8988T (cell line): ENCODE measurements at places on chromosomes 6 and 20.

GRCh38 chr6:150324044-150324443 is 44.8 kb upstream of the IYD start:
- no peak for DNase-seq

DNA sequence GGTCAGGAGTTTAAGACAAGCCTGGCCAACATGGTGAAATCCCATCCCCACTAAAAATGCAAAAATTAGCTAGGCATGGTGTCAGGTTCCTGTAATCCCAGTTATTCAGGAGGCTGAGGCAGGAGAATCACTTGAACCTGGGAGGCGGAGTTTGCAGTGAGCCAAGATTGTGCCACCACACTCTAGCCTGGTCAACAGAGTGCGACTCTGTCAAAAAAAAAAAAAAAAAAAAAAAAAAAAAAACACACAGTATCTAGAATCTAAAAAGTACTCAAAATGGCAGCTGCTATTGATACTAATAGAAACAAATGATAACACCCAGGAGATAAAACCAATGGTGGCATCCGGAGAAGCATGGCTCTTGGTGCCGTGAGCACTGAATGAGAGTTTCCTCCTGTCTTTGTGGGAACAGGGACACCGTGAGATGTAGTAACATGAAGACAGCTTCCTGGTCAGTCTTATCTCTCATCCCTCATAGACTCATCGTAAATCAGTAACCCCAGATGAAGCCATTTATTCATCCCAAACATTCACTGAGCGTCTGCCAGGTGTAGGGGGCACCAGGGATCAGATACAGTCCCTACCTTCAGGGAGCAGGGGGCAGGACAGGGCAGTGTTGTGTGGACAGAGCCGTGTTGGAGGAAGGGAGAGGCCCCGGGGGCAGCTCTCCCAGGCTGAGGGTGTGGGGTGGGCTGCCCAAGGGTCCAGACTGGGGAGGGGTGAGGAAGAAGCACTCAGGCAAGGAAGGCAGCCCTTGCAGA is 66.1 kb downstream of the SYNJ2 start:
- DNase-seq, result no peak

GRCh38 chr20:63708301-63709148 is 686 bp downstream of the ZGPAT start:
- DNase-seq, result no peak

- no peak for DNase-seq
Measured at GRCh38 chr6:149076355-149076734, 241.2 kb upstream of the TAB2 start.

- DNase-seq, result no peak
Measured at GRCh38 chr20:17850684-17851026, 117.9 kb downstream of the SNX5 start.

GRCh38 chr6:96940322-96940721 is 15.8 kb downstream of the KLHL32 start:
- no peak for DNase-seq

DNA sequence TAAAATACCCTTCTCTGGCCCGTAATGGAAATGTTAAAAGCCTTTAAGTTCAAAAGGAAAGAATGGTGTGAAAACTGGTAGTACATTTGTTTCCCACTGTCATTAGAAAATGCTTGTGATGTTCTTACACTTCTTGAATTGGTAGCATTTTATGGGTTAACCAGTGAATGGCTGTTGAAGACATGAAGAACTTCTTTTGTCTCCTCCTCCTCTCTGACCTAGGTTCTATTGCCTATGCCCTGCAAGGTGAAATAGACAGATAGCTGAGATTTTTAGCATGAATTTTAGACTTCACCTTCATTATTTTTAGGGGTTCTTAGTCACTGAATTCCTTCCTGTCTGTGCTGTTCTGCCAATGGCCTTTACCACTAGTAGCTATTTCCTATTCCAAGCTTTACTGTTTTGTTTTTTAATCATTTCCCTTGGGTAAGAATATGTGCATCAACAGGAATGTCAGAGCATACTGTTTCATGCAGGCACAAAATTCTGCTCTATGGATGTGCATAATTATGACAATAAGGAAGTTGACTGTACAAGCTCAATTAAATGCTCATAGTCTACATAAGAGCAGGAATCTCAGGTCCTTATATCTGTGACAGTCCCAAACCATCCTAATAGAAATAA is 4.9 kb downstream of the TNFAIP3 start:
- no peak for DNase-seq

DNA sequence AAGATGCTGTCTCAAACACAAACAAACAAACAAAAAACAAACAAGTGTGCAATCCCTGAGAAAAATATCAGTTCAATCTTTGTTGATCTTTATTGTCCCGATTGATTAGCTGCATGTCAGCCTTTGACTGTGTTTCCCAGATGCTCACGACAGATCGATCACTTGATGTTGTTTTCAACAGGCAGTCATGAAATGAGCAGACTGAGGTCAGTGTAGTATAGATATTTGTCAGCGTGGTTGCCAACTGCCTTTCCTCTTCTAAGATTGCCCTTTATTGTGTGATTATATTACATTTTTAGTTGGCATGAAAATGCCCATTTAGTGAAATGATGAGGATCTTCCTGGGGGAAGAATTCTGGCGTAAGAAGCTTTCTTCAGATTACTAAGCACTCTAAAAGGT is 25.6 kb downstream of the UTRN start:
- DNase-seq, result no peak

DNA sequence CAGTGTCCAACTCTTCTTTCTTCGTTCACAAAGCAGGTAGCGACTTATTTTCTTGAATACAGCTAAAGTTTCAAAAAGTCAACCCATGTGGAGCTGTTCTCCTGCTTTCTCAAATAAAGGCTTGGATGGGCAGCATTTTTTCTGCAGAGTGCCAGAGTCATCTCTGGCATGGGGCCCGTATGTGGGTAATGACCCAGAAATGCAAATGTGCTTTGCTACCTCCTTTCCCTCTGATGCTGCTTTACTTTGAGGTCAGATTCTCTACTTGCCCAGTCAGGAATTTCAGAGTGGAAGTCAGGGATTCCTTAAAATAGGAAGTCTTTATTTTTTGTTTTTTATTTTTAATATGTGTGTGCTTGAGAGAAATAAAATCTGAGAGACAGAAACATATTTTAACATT is 4.9 kb downstream of the NKAIN2 start:
- DNase-seq, result no peak

GRCh38 chr6:16626650-16627049 is 134.6 kb downstream of the ATXN1 start:
- DNase-seq, result no peak

GRCh38 chr6:13339863-13340630 is 11.7 kb upstream of the TBC1D7 start:
- no peak for DNase-seq

- DNase-seq, result no peak
Measured at GRCh38 chr6:147382945-147383554, 125.4 kb upstream of the SAMD5 start.

DNA sequence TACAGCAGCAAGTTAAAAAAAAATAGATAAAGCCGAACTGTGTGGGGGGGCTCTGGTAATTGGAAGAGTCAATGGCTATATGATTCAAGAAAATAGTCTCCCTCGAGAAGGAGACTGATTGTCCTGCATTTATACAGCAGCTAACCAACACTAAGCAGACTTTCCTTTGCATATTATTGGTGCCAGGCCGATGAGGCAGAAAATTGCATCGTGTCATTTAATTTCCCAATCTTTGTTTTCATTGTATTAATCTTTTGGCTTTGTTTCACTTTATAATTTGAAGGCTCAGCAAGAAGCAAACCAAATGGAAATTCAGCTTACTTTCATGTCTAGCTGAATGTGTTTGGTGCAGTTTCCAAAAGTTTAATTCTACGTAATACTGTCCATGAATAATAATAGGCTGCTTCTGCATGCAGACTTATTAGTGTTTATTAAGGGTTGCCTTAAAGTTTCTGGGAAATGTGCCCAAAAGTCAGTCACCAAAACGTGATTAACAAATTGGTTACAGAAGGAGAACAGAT is 258.5 kb downstream of the HACE1 start:
- no peak for DNase-seq

GRCh38 chr6:122772724-122773415 is 6.6 kb upstream of the FABP7 start:
- no peak for DNase-seq

GRCh38 chr6:16851044-16851540 is 89.8 kb upstream of the ATXN1 start:
- no peak for DNase-seq

- DNase-seq, result no peak
Measured at GRCh38 chr20:46108435-46108841, 9.7 kb upstream of the CD40 start.

GRCh38 chr20:3710703-3711483 is 1.5 kb downstream of the SIGLEC1 start:
- DNase-seq, result peak; percentile 90

GRCh38 chr6:144346719-144347447 is 61.7 kb downstream of the UTRN start:
- peak; percentile 52 for DNase-seq

- DNase-seq, result no peak
Measured at GRCh38 chr6:124557873-124558272, 404.4 kb upstream of the RNF217 start.

GRCh38 chr6:117280922-117281321 is 15.6 kb downstream of the VGLL2 start:
- no peak for DNase-seq

DNA sequence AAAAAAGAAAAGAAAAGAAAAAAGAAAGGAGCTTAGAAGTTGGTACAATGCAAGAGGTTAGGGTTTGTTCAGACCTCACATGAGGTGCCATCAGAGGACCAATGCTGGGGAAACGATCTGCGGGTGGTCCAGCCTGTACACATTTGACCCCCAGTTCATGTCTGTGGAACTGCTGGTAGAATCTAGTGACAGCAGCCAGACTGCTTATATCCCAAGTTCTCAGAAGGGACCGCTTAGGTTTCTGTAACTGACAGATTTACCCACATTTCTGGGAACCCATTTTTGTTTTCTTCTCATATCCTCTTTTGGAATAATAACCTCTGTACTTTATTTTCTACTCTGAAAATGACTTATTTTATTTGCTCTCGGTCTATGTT is 4.7 kb downstream of the PPP1R18 start:
- no peak for DNase-seq

- no peak for DNase-seq
Measured at GRCh38 chr20:62952968-62953838, 694 bp downstream of the SLC17A9 start.

GRCh38 chr20:22456109-22456508 is 128.3 kb downstream of the FOXA2 start:
- no peak for DNase-seq

DNA sequence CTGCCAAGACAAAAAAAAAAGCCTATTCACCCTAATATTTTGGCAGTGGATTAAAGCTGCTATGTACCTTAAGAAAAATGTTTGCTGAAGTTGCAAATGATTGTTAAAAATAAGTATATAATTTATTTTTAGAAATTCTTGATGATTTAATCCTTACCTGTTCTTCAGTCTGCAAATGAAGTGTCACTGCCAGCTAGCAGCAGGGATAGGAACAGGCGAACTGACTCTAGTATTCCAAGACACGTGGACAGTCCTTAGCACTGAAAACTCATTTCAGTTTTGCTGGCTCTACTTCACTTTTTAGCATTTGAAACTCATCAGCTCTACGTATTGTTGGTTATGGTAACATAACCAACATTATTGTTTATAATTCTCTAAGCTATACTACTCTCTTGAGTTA is 204.4 kb upstream of the ID4 start:
- no peak for DNase-seq

- DNase-seq, result no peak
Measured at GRCh38 chr6:69985180-69985579, 118.8 kb downstream of the COL19A1 start.

DNA sequence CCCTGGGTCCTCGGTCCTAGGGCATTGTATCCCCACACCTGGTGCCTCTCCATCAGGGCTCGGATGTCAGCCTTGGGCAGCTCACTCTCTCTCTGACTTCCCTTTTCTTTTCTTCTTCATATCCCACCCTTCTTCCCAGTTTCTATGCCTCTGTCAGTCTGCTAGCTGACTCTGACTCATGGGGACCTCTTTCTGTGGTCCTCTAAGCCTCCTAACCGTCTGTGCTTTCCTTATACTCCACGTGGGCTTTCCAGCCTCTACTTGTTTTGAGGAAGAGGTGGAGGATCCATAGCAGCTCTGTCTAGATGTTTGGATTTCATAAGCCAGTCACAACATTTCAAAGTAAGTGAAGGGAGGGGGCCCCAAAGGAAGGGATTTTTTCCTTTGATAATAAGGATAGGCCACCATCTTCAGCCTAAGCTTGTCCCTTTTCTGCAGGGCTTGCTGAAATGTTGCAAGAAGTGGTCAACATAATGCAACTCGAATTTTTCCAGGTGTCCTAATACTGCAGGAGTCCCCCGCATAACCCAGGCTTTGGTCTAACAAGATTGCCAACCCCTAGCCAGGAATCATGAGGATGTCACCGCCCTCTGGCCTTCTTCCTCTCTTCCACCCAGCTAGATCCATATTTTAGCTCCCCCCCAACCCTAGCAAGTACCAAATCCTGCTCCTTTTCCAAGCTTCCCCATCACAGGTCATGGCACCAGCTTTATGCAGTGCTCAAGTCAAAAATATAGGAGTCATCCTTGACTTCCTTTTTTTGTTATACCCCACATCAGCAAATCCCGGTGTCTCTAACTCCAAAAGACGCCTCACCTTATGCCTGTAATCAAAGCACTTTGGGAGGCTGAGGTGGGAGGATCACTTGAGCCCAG is 8.7 kb upstream of the PLTP start:
- no peak for DNase-seq

GRCh38 chr6:10194816-10195672 is 219.8 kb downstream of the TFAP2A start:
- no peak for DNase-seq

DNA sequence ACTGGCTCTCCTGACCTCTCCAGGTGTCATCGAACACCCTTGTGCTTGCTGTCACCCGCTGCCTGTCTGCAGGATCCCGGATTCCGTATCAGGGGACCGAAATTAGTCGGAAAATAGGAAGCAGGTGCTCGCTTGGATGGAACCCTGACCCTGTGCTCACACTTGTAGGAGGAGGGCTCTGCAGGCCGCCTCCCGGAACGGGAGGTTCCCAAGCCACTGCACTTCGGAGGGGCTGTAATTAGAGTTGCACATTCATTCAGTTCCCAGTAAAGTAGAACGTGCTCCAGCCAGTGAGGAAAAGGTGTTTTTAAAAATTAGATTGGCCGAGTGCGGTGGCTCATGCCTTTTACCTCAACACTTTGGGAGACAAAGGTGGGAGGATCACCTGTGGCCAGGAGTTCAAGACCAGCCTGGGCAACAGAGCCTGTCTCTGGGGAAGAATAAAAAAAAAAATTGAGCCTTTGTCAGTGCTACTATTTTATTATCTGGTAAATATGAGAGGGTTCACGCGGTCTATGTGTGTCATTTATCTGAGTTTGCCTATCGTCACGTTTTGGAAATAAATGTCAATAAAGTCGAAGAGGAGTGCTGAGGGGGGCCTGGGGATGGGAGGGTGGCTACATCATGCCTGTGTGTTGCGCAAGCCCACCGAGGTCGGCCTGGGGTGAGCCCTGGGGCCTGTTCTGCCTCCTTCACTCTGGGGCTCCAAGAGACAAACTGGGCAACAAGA is 1.5 kb upstream of the GMEB2 start:
- peak; percentile 82 for DNase-seq

- DNase-seq, result no peak
Measured at GRCh38 chr20:22794200-22794599, 209.8 kb upstream of the FOXA2 start.
